A549 treated with CORT108297 at 1 μM for 4 hours (cell line): ENCODE measurements at places on chromosomes 2 and 18. TPM values are rescaled to one million over a fixed set of nuclear protein-coding genes. Genes with fewer than 3 reads are reported as not detected.

UGT1A5 gene
- total RNA-seq: not detected in 5 replicates

ARHGAP15 gene
- 0.25 TPM in 1 of 5 replicates, not detected in the others for total RNA-seq

CHRNG gene
- total RNA-seq: not detected in 5 replicates

KYNU gene
- total RNA-seq: 280 to 361 TPM (median 296 TPM) in 5 replicates

LHCGR gene
- not detected in 5 replicates for total RNA-seq

NOSTRIN gene
- total RNA-seq: 1.3 to 2.1 TPM (median 1.7 TPM) in 5 replicates

PRSS56 gene
- total RNA-seq: 0.07 to 0.22 TPM (median 0.15 TPM) in 5 replicates

SLC5A7 gene
- total RNA-seq: not detected in 5 replicates

SEPTIN10 gene
- 37.6 to 62.6 TPM (median 50.2 TPM) in 5 replicates for total RNA-seq

MDH1B gene
- total RNA-seq: 1.3 to 2.3 TPM (median 1.6 TPM) in 5 replicates

FMNL2 gene
- 26.0 to 34.8 TPM (median 32.0 TPM) in 5 replicates for total RNA-seq

MC2R gene
- total RNA-seq: not detected in 5 replicates

DSG4 gene
- total RNA-seq: not detected in 5 replicates

PLB1 gene
- 1.1 to 2.0 TPM (median 1.8 TPM) in 5 replicates for total RNA-seq

PTH2R gene
- not detected in 5 replicates for total RNA-seq

RIT2 gene
- not detected in 5 replicates for total RNA-seq

TANK gene
- 31.6 to 47.6 TPM (median 35.1 TPM) in 5 replicates for total RNA-seq

FBXO41 gene
- total RNA-seq: 4.1 to 6.4 TPM (median 5.5 TPM) in 5 replicates

COLEC12 gene
- 0.02 to 0.08 TPM (median 0.03 TPM) in 5 replicates for total RNA-seq

CD8B2 gene
- not detected in 5 replicates for total RNA-seq

ABCG8 gene
- total RNA-seq: not detected in 5 replicates

EGR4 gene
- 0.07 to 0.32 TPM (median 0.17 TPM) in 5 replicates for total RNA-seq

ZEB2 gene
- 3.4 to 8.0 TPM (median 5.3 TPM) in 5 replicates for total RNA-seq

MORN2 gene
- total RNA-seq: 38.0 to 47.2 TPM (median 42.0 TPM) in 5 replicates

ZSWIM2 gene
- total RNA-seq: not detected in 5 replicates

XDH gene
- total RNA-seq: 1.2 to 1.9 TPM (median 1.4 TPM) in 5 replicates

FSIP2 gene
- total RNA-seq: not detected in 5 replicates

SKOR2 gene
- total RNA-seq: not detected in 5 replicates

SPDYA gene
- total RNA-seq: 0.10 to 0.32 TPM (median 0.17 TPM) in 5 replicates

ACVR1C gene
- 0.02 TPM in 3 of 5 replicates, not detected in the others for total RNA-seq
